ENCODE measurements at places on chromosomes 2 and 18.

- no peak for DNase-seq
These were observed 122.4 kb upstream of the ZNF236 start for GRCh38 chr18:76699923-76700322.

GRCh38 chr2:133369901-133370658, 198.2 kb downstream of the NCKAP5 start:
- DNase-seq = no peak

DNA sequence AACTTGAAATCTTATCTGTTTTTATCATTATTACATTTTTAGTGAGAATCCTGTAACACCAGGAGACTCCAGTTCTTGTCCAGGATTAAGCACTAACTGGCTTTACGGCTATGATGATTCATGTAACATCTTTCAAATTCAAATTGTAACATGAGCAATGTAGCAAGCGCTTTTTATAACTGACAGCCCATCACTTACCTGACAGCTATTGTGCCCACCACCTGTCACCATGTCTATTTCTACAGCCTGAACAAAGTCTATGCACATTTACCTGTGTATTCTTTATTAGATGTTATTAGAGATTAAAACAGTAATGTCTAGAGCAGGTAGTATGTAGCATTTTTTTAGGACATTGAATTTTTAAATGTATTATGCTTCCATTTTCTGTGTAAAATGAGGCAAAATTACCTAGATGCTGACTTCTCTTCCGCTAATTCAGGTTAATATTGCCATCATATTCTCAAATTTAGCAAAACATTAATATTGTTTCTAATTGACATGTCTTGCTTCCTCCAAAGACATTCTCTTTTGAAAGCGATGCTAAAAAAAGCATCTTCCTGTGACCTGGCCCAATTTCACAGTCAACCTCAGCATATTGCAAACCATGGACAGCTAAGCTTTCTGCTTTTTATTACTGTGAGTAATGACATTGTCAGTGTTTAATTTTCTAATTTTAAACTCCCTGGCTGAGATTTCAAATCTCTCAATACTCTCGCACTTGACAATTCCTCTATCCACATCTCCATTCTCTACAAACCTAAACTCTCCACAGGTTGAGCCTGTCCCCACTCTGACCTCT, 37.8 kb downstream of the RIT2 start:
- no peak for DNase-seq

- DNase-seq = no peak
These were observed 216.0 kb downstream of the ACKR3 start for GRCh38 chr2:236785611-236786057.

GRCh38 chr2:152894051-152894450, 175.6 kb downstream of the ARL6IP6 start:
- no peak for DNase-seq

- no peak for DNase-seq
These were observed 244.2 kb downstream of the KLHL29 start for GRCh38 chr2:23628926-23629771.

DNA sequence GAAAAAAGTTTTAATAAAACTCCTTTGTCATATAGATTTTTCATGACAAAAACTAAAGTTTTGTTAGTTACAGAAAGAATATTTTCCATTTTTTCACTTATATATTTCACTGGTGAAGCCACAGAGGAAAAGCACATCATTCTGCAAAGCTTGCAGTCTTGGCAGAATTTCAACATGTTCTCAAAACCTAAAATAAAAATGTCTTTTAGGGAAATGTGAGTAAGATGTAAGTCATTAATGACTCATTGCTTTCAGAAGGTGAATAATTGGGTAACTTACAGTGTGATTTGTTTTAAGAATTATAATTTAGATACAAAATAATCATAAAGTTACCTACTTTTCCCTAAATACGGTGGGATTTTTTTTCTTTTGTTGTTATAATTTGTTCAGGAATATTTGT, 43.4 kb upstream of the TNFRSF11A start:
- DNase-seq = no peak

GRCh38 chr2:168697668-168698121, 104.7 kb upstream of the NOSTRIN start:
- no peak for DNase-seq

- no peak for DNase-seq
These were observed 57.0 kb downstream of the FAM168B start for GRCh38 chr2:131036269-131036668.

All from 8988T (cell line).